ENCODE measurements at places on chromosomes 12 and 14.
A peak's percentile ranks its signal among the peaks of the same experiment; 100 is the strongest.

- no peak for DNase-seq
Observed at GRCh38 chr14:67853715-67854114, 34.1 kb downstream of the RAD51B start.

DNA sequence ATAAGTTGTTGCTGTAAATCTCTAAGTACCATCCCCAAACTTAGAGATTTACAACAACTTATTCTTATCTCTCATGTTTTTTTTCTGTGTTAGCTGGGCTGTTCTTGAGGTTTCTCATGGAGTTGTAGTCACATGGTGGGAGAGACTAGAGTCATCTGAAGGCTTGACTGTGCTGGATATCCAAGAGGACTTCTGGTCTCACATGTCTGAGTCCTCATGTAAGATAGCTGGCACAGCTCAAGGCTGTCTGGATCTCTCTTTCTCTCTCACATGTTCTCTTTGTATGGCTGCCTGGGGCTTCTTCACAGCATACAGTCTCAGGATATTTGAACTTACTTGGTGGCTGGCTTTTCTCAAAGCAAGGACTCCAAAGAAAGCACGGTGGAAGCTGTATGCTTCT, 63.8 kb downstream of the DACT1 start:
- DNase-seq = no peak

DNA sequence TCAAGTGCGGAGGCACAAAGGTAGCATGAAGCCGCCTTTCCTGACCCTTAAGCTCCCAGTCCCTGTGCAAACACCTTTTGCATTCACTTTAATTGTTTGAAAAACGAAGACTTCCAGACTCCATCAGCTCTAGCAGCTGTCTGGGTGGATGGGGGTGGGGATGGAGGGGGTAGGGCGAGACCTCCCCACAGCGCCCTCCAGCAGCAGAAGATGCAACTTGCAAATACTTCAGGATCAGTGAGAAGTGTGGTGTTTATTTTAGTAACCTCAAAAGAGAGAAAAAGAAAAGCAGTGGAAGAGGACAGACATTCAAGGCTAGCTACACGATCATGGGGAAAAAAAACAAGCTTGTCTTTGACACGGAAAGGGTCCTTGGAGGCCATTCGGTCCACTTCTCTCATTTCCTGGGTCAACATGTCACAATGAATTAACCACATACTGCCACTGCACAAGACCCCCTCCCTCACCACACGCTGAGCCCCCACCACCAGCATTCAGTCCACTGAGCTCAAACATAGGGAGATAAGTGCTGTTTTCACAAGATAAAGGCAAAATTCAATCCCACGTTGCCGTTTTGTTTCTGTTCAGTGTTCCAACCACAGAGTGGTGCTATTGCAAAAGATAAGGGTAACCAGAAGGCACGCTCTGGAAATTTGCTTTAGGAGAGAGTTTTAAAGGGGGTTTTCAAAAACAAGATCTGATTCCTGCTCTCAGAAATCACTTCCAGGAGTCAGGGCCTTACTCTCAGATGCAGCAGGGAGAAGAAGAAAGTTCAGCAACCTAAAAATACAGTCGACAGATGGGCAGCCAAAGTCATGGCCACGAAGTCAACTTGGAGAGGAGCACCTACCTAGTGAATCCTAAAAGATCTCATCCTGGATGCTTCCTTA, 3.3 kb upstream of the NTF3 start:
- no peak for DNase-seq

DNA sequence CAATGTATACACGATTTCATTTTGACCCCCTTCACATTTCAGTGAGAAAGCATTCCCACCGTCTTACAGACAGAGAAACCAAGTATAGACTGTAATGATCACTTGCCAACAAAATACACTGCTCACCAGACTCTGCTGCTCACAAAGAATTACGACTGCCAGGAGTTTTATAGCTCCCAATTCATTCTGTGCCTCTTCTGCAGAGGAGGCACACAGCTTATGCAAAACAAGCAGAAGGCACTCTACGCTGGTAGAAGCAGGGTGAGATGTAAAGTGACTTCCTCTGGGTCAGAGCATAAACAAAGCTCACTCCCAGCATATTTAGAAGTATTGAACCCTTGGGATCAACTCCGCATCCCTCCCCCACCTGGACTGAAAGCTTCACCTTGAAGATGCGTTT, 14.6 kb downstream of the SPTB start:
- DNase-seq = no peak

GRCh38 chr12:56158926-56159461, 835 bp downstream of the MYL6 start:
- peak; percentile 33 for DNase-seq

DNA sequence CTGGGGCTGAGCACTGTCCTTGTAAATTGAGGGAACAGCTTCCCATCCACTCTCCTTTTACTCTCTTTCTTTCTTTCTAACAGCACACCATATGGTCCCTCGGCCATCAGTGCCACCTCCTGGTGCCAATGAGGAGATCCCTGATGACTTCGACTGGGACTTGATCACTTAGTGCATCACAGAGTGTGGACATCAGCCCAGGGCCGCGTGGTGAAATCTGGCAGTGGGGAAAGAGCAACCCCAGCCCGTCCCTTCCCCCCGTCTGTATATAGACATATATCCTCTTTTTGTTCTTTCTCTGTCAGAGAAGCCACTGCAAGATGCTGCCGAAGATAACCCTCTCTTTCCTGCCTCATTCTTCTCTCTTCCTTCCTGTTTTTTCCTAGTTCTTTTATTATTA, 13.5 kb downstream of the C3AR1 start:
- DNase-seq = no peak

DNA sequence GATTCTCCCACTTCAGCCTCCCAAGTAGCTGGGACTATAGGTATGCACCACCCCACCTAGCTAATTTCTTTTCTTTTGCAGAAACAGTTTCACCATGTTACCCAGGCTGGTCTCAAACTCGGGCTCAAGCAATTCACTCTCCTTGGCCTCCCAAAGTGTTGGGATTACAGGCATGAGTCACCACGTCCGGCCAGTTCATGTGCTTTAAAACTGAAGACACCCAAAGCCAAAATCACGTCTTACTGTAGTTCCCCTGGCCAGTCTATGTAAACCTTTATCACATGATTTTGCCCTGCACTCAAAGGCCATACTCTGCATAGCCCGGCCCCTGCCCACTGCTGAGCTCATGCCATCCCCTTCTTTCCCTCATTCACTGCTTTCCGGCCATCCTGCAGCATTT, 4.5 kb downstream of the ALKBH2 start:
- no peak for DNase-seq

- DNase-seq = no peak
Observed at GRCh38 chr14:104135121-104135903, 3.1 kb upstream of the KIF26A start.

DNA sequence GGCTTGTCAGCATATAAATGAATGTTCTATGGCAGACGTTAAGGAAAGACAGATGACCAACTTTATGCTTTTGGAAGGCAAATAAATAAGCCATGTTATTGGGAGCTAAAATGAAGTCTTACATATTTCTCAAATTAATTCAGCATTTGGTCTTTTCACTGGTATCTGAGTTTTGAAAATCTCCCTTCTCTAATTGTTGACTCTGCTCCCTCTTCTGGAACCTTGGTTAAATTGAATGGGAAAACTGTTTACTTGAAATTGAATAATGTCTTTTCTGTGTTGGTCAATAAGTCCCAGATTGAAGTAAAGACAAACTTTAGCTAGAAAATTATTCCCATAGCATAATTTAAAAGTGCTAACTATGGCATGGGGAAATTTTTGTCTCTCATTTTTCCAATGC, 38.7 kb downstream of the LGR5 start:
- no peak for DNase-seq

GRCh38 chr12:70052931-70053497, 190.2 kb upstream of the CNOT2 start:
- peak; percentile 14 for DNase-seq

DNA sequence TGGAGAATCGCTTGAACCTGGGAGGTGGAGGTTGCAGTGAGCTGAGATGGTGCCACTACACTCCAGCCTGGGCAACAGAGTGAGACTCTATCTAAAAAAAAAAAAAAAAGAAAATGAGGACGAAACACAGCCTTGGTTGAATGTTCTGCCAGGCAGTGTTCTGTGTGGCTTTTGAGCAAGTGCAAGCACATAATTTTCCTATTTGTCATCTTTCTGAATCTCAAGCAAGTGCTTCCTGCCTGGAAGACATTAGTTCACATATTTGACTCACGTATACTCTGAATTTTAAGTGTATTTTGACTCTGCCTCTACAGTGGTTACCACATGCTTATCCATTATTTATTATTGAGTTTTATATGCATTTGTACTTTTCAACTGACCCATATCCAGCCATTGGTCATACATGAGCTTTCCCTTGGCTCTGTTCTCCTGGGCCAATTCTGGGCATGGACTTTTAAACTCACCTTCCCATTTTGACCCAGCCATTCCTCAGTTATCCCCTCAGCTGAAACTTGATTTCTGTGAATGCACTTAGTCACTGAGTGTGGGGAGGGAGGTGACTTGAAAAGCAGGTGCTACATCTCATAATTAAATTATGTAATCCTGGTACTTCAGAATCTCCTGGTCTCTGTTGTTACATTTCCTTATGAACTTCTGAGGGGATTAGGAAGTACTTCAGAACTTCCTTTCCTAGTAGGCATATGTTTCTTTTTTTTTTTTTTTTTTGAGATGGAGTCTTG, 8.1 kb downstream of the OR10G2 start:
- no peak for DNase-seq

DNA sequence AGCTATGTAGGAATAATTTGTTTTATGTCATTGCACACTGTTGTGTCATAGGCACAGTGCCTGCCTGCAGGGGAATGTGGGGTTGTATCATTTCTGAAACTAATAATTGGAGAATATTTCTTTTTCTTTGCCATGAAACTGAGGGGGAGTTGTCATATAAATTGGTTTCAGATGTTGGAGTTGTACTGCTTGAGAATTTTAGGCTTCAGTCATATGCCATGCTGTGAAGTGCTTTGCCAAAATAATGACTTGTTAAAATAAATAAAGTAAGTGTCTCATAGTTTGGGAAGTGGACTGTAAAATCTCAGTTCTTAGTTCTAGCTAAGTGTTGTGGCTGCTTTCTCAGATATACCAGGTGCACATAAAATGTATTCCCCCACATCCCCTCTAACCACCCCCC, 116.8 kb downstream of the DAAM1 start:
- DNase-seq = no peak

DNA sequence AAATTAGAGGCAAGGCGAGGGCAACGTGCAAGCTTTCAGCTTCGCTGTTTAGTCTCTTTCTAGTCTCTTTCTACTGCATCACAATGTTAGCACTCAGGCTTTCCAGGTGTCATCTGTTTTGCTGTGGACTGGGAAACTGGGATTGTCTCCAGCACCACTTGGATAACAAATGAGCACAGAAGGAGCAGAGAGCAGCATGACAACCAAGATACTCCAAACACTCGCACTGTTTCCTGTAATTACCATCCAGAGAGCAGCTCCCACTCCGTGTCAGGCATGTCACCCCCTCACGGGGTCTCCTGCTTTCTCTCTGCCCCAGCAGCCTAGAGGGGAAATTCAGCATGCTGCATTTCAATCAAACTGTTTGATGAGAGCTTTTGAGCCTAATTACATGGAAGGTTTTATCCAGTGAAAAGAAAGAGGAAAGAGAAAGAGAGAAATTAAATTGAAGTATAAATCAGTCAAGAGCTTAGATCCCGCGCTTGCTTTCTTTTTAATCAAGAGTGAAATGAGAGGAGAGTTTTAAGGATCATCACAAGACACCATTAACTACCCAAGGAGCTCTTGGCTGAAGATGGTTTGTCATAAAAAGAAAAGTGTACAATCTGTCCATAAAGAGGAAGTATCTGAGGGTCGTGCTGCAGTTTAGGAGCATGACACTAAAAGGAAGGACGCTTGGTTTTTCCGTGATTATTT, 917.7 kb downstream of the DIO2 start:
- DNase-seq = no peak

DNA sequence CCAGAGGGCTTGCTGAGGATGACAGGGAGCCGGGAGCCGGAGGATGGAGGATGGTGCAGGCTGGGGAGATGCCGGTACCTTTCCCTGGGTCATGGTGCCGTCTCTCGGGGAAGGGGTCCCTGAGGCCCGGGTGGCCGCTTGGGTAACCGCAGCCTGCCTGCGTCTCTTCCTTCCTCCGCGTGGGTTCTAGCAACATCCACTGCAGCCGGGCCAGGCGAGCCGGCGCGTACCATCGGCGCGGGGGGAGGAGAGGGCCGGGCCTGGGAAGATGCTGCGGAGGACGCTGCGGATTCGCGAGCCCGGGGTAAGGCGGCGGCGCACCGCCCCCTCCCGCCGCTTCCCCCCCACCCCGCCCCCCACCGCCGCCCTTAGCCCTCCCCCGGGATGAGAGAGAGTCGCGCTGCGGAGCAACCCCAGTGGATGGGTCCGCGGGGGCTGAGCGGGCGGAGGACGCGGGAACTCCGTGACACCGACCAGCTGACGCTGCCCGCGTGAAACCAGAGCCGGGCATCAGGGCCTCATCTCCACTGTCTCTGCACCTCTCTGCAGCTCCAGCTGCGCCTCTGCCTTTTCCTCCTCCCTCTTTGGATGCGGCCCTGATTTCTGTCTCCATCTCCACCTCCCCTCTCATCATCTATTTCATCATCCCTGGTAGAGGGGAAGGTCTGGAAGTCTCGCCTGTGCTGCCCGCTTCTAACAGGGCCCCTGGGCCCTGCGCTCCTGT, at the start of gene FAIM2:
FAIM2 (minus strand) TSS at position 201 of the 724 bp plus-strand sequence; CDS start at position 93, 108 bp downstream.
- peak; percentile 20 for DNase-seq

DNA sequence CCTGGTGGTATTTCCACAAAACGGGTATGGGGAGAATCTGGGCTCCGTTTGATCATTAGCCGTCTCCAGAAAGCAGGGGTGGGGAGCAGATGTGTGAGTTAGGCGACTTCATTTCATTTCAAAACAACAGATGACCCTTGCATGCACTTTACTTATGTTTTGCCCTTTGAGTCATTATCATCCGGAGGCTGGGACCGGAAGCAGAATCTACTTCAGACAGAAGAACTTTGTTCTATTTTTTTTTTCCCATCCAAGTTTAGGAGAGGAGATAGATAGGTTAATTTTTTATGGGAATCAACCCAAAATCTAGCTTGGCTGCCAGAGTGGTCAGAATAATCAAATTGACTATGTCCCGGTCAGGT, 31.3 kb upstream of the CMAS start:
- no peak for DNase-seq

- DNase-seq = no peak
Observed at GRCh38 chr14:84090837-84091236, 1439.1 kb upstream of the FLRT2 start.

GRCh38 chr12:6858799-6859198, 6.8 kb downstream of the USP5 start:
- no peak for DNase-seq
